Vagina (tissue), 2 donors: ENCODE measurements at places on chromosomes 16 and 17.

GRCh38 chr17:7177191-7177953 is 1.8 kb downstream of the ASGR1 start:
- DNase-seq = no peak

GRCh38 chr16:23365602-23366240 is 63.6 kb downstream of the SCNN1B start:
- DNase-seq = no peak

DNA sequence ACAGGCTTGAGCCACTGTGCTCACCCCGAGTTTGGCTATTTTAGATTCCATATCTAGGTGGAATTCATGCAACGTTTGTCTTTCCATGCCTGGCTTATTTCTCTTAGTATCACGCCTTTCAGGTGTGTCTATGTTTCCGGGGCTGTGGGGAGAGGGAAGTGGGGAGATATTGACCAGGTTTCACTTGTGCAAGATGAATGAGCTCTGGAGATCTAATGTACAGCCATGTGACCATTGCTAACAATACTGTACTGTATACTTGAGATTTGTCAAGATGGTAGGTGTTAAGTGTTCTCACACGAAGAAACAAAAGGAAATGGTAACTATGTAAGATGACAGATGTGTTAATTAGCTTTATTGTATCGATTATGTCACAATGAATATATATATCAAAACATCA is 199.6 kb downstream of the SHISA9 start:
- DNase-seq = no peak

- no peak for DNase-seq
Observed at GRCh38 chr17:68033636-68034451, 1.7 kb upstream of the KPNA2 start.

DNA sequence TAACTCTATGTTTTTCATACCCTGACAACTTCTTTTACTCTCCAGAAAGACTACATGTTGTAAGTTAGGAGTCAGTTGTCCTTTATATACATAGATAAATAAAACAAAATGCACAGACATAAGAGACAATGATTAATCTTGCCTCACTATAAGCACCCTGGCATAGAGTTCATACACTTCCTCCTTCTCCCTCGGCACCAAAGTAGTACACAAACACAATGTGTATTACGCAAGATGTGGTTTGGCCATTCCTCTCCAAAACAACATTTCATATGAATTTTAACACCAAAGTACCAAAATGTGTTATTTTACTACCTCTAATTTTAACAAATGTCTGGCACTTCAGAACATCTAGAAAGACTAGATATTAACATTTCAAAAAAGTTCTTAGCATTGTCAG is 17.2 kb upstream of the SLFN11 start:
- no peak for DNase-seq

- DNase-seq = no peak
Observed at GRCh38 chr16:64428463-64429113, 693.3 kb downstream of the CDH11 start.

DNA sequence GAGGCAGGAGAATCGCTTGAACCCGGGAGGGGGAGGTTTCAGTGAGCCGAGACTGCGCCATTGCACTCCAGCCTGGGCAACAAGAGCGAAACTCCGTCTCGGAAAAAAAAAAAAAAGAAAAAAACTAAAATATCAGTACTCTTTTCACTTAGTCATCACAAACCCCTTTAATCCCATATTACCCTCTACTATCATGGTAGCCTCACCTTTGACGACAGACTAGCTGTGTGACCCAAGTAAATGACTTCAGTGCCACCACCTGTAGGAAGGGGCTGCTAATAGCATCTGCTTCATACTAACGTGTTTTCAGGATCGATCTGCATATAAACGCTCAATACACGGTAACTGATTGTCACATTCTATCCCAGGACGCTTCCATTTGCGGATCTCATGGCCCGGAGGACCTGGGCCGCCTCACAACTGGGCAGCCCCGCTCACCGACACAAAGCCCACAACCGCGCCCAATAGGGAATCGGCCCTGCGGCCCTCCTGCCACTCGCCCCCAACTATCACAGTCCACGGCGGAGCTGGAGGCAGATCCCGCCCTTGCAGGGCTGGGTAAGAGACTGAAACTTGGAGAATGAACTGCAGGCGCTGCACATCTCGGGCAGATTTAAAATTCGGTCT is 1.1 kb upstream of the ZNF263 start:
- no peak for DNase-seq

DNA sequence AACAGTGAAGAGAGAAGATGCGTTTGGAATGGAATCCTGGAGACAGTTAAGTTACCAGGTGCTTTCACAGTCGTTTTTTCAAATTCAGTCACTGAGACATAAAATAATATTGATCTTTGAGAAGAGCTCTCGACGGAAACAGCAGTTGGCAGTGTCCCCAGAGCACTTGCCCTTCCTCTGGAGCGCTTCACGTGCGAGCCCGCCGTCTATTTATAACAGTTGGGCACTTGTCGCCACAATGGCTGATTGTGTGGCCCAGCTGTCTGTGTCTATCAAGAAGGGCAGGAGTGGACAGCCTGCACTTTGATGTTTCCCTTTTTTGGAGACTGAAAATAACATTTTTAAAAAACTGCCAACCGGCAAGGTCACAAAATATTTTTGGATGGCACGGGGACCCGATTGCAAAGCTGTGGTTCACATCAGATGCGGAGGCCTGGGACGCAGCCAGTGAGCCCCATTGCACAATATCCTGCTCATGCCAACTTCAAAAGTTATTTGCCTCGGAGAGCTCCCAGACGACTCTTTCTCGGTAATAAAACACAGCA is 62.9 kb downstream of the ADCY9 start:
- no peak for DNase-seq

DNA sequence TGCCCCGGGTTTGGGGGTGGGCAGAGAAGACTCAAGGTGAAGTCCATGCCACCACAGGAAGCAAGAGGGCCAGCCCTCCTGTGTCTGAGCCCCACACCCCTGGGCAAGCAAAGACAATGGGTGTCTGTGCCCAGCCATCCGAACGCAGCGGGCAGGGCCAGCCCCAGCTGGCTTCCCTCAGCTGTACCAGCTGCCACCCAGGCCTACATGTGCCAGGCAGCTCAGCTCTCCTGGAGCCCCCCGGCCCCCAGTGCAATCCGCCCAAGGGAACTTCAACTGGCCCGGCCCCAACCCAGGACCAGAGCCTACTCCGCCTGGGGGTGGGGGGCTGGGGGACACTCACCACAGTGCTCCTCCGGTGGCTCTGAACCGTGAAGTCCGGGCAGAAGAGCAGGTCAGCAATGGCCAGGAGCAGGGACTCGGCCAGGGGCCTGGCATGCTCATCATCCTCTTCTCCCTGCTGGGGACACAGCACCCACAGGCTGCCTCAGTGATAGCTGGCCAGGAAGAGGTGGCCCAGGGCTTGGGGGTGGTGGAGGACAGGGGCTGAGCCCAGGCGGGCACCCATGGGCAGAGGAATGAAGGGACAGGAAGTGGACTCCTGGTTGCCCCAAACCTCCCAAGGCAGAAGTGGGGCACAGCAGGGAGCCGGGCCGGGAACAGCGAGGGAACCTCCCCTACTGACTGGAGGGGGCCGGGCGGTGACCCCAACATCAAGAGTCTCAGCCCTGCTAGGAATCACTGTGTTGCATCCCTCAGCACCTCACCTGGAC is 9.8 kb downstream of the HID1 start:
- no peak for DNase-seq

GRCh38 chr17:62884781-62885180 is 76.7 kb upstream of the MARCHF10 start:
- no peak for DNase-seq

GRCh38 chr17:61568219-61569072 is 22.6 kb downstream of the NACA2 start:
- no peak for DNase-seq

DNA sequence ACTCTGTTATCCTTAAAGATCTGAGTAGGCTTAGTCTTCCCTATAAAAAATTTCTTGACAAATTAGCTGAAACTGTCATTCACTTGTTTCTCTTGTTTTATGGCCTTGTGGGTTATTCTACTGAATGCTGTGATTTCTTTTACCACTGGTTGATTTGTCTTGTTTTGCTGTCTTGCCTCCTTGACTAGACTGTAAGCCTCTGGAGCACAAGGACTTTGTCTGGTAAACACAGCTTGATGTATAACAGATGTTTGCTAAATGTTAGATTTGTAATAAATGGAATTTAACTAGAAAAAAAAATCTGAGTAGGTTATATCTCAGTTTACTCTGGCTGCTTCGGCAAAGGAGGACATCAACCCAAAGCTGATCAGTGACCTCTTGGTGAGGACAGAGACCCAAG is 21.6 kb downstream of the VAC14 start:
- no peak for DNase-seq

- no peak for DNase-seq
Observed at GRCh38 chr16:66741950-66742808, 9.2 kb downstream of the DYNC1LI2 start.

GRCh38 chr17:73835605-73836004 is 191.4 kb upstream of the SDK2 start:
- no peak for DNase-seq

GRCh38 chr17:75342996-75343395 is 53.8 kb upstream of the SLC25A19 start:
- DNase-seq = no peak

DNA sequence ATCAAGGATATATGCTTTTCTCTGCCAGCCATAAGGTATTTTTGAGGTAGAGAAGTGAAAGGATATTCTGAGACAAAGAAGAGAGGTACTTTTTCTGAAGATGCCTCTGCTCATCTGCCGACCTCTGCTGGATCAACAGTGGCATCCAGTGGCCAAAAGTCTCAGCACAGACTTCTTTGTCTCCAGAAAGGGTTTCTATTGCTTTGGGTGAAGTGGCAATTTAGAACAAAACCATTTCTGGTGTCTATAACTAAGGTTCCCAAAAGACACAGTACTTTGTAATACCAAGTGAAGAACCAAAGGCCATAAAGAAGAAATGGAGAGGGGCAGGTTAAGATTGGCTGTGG is 155.2 kb upstream of the C17orf78 start:
- DNase-seq = no peak

GRCh38 chr16:78363843-78364555 is 264.5 kb downstream of the WWOX start:
- no peak for DNase-seq

GRCh38 chr17:78039581-78039980 is 81.1 kb downstream of the TNRC6C start:
- no peak for DNase-seq

DNA sequence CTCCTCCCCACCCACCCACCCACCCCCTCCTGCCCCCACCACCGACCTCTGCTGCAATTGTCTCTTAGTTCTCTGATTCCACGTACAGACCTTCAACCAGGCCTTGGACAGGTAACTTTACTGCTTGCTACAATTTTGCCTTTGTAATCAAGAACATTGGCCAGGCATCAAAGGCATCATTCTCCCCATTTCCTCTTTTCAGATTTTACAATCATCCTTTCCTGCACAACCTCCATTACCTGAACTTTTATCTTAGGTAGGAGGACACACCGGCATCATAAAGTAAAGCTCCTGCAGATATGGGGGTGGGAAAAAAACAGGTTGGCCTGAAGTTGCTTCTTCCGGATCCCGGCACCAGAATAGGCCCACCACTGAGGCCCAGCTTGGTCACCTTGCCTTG is 25.7 kb upstream of the SUPT4H1 start:
- DNase-seq = no peak

- no peak for DNase-seq
Observed at GRCh38 chr17:50345432-50346312, at the start of gene XYLT2. Gene XYLT2 (plus strand): TSS chr17:50346126. CDS start chr17:50346141, 15 bp downstream.

- no peak for DNase-seq
Observed at GRCh38 chr16:4060823-4061222, 55.4 kb downstream of the ADCY9 start.
